Right kidney (tissue), 9 donors: ENCODE measurements at places on chromosomes 11 and 22.

DNA sequence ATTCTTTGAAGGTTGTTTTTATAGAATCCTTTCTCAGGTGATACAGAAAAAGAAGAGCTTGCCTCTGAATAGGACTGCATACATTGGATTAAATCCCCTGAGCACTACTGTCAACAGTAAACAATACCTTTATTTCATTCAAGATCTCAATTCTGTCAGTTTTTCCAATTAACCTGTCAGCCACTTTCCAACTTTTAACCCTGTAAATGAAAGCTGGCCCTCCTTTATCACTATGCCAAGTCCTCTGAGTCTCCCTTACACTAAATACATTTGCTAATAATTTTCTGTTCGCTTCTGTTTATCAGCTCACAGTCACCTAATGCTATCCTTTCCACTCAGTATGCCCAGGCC, 213.7 kb upstream of the ARHGAP42 start:
- no peak for DNase-seq

- peak; percentile 58 for DNase-seq
Measured at GRCh38 chr11:130181295-130182272, 22.0 kb downstream of the ST14 start.

DNA sequence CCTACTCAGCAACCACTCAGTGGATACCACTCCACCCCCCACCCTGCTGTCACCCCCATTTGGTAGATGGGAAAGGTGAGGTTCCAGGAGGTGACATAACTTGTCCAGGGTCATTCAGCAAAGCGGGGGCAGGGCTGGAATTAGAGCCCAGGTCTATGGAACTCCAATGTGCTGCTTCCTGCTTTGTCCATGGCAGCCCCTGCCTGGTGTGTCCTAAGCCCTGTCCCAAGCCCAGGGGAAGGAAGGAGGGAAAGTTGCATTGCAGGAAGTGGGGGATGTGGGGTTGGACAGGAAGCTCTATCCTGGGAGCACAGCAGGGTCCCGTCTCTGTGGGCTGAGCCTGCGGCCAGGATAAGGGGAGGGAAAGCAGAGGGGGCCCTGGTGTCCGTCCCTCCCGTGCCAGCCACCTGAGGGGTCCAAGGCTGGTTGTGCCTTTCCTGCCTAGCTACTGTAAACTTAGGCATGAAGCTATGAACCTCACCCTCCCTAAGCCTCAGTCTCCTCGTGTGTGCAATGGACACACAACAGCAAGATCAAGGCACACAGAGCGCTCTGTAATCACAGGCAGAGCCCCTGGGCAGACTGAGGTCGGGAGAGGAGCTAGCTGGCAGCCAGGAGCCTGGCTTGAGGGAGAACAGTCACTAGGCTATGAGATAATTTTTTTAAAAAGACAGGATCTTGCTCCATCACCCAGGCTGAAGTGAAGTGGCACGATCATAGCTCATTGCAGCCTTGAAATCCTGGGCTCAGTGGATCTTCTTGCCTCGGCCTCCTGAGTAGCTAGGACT, 12.9 kb downstream of the GAL3ST1 start:
- DNase-seq: no peak

DNA sequence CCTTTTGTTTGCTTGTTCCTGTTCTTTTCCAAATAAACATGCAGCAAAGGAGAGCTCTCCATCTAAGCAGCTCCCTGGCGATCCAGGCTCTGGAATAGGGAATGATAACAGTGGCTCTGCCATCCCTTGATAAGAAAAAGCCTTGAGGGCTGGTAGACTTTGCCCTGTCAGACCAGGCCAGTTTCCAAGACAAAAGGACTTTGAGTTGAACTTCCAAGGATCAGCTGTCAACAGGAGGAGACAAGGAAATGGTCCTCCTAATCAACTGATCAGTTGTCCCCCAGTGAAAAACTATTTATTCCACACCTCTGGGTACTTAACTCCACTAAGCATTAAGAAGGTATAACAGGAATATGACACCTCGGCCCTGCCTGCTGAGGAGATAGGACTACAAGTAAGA, 127.8 kb downstream of the PARVA start:
- no peak for DNase-seq

DNA sequence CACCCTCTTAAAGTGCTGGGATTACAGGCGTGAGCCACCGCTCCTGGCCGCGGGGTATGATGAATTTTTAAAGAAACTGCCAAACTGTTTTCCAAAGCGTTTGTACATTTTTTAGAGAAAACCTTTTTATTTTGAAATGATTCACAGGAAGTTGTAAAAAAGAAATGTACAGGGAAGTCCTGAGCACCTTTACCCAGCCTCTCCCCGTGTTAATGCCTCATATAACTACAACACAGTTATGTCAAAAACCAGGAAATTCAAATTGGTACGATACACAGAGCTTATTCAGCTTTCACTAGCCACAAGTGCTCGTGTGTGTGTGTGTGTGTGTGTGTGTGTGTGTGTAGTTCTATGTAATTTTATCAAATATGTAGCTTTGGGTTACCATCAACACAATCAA, 7.0 kb upstream of the FAM118A start:
- no peak for DNase-seq

DNA sequence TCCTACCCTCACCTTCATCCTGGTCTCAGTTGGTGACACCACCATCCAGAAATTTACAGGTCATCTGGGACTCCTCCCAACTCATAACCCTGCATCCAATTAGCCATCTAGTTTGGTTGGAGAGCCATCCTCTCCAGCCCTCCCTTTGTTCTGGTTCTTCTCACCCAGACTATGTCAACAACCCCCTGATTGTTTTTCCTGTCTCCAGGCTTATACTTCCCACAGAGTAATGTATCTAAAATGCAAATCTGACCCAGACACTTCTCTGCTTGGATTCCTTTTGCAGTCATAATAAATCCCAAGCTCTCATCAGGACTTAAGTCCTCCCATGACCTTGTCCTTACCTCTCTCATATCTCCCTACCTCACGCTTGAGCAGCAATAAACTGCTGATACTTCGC, 3.0 kb downstream of the TTC12 start:
- no peak for DNase-seq

- DNase-seq: no peak
Measured at GRCh38 chr11:20600551-20600950, 1.1 kb downstream of the SLC6A5 start.

GRCh38 chr22:30940685-30941362, 27.8 kb downstream of the MORC2 start:
- no peak for DNase-seq

DNA sequence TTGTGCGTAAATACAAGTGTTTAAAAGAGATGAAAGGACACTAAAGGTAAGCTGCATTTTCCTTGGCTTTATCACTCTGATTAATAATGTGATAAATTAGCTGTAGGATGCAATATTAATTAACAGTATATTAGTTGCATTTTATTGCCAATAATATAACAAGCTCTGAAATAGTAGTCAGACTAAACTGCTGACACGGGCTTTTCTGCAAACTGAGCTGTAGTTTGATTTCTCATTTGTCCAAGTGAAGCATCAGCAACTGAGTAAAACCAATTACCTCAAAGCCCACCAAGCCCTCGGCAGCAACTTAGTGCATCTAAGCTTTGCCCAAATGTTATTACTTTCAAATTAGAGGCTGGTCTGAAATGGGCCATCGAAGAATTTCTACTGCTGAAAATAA, 33.5 kb downstream of the ARL14EP start:
- no peak for DNase-seq

DNA sequence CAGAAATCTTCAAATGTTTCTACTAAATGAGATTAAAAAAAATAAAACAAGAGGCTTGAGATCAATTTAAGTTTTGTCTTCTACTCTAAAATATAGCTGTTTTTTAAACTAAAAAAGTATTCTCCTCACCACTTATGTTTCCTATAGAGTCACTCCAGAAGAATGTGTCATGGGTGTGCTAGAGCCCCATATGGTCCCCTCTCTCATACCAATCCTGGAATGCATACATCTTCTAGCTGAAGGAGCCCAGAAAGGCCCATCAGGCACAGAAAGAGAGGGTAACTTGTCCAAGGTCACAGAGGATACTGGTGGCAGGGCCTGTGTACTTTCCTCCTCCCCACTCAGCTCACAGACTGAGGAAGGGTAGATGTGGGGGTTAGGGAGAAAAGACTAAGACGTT, 34.4 kb downstream of the RELT start:
- no peak for DNase-seq

DNA sequence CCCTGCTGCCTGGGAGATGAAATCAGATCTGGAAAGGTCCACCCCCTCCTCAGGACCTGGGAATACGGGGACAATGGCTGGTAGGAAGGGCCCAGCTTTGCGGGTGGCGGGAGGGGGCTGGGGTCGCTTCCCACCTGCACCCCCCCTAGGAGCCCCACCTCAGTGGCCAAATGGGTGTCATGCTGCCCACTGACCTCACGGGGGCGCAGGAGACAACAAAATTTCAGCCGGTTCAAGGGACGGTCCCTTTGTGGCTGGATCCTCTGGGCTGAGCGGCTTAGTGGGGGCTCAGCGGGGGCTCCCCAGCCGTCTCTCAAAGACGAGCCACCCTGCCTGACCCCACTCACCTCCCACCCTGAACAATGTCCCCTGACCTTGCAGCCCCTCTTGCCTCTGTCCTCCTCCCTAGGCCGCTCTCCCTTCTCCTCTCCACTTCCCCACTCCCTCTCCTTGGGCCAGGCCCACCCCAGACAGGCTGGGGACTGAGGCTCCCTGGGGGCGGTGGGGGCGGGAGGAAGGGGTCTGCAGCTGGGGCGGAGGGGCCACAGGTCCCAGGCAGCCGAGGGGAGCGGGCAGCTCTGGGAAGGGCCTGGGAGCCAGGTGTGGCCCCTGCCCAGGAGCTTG, 39.3 kb upstream of the H19 start:
- DNase-seq: no peak

DNA sequence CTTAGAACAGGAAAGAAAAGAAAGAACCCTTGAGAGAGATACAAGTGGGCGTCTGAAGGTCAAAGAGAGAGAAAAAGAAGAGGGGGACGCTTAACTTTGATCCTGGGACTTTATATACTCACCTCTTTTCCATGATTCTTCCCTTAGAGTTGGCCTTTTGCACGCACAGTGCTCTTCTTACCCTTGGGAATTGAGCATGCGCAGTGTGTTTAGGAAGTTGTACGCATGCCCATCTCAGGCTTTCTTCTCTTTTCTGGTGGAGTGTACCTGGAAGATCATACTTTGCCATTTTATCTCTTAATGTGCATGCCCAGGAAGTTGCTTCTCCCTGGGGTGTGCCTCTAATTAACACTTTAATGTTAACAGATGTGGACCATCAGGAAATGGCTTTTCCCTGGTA, 229.6 kb upstream of the ANO3 start:
- DNase-seq: no peak

GRCh38 chr11:111350811-111351210, 28.3 kb downstream of the POU2AF1 start:
- no peak for DNase-seq

- DNase-seq: peak; percentile 54
Measured at GRCh38 chr11:76577226-76577920, 93.2 kb downstream of the LRRC32 start.

- DNase-seq: no peak
Measured at GRCh38 chr11:125449565-125449964, 46.5 kb downstream of the FEZ1 start.

- no peak for DNase-seq
Measured at GRCh38 chr22:21033895-21034294, 1.5 kb upstream of the SLC7A4 start.

- no peak for DNase-seq
Measured at GRCh38 chr11:69280994-69281393, 13.0 kb upstream of the MYEOV start.

GRCh38 chr11:12925520-12925919, 83.6 kb upstream of the RASSF10 start:
- no peak for DNase-seq

DNA sequence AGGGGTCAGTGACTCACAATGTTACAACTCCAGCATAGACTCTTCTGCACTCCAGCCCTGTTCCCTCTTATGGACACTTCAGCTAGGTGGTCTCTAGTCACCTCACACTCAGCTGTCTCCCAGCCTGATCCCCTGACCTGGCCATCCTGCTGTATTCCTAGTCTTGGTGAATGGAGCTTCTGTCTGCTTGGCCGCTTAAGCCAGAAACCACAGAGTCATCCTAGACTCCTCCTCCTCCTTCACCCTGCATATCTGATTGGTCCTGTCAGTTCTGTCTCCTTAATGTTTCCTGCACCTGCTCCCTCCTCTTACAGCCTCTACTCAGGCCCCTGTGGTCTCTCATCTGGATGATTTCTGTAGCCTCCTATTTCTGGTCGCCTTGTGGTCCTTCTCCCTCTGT, 144.9 kb downstream of the HIPK3 start:
- no peak for DNase-seq

GRCh38 chr11:106821826-106822225, 196.4 kb downstream of the GUCY1A2 start:
- DNase-seq: no peak

DNA sequence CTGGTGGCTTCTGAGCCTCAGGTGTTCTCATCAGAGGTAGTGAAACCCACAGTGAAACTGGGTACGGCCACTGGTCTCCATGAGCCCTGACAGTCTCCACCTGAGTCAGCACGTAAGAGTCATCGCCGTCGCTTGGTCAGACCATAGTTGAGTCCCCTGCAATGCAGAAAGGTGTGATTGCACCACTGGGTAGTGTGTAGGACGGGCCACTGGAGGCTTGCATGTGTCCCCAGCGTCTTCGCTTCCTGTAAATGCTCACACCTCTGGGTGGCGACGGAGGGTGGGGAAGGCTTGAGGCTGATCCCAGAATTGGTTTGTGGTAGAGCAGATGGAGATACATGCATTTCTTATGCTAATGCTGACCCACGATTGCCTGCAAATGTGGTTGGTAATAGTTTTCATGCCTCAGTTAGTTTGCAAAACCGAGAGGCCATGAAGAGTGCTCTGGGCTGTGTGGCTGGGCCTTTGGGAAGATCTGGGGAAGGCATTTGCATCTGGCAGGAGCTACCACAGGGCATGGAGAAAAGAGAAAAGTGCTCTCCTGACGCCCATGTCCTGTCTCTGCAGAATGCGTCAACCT, 26.5 kb downstream of the CTTN start:
- no peak for DNase-seq

DNA sequence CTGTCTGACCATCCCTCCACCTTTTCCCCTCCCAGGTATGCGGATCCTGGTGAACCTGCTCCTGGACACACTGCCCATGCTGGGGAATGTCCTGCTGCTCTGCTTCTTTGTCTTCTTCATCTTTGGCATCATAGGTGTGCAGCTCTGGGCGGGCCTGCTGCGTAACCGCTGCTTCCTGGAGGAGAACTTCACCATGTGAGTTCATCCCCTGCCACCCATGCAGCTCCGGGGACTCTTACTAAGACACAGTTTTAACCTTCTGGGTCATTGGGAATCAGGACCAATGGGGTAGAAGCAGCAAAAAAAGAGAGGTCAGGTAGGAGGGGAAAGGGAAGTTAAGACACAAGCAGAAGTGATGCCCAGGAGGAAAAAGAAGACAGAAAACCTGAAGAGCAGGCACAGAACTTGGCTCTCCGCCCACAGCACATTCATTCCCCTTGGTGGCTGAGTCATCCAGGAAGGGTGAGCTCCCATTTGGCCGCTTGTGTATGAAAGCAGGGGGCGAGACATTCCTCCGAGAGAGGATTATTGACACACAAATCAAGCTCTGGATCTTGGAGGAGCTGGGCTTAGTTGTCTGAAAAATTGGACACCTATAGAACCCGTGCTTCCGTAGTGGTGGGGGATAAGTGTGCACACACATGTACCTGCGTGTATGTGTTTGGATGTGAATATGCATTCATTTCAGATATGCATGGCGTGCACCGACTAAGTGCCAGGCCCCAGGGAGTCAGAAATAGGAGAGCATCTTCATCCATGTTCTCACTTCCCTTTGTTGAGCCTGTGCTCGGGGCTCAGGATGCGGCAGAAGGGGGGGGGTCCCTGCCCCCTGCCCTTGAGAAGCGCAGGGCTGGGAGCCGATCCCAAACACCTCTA, 64.2 kb downstream of the CACNA1I start:
- no peak for DNase-seq

GRCh38 chr11:64017945-64018224, 17.8 kb upstream of the FLRT1 start:
- peak; percentile 8 for DNase-seq
